ENCODE measurements at places on chromosomes 11 and 22.

GRCh38 chr11:102513869-102514268 is 16.7 kb downstream of the MMP7 start:
- DNase-seq = no peak

- DNase-seq = no peak
Observed at GRCh38 chr11:29538339-29539036, 478.3 kb downstream of the KCNA4 start.

DNA sequence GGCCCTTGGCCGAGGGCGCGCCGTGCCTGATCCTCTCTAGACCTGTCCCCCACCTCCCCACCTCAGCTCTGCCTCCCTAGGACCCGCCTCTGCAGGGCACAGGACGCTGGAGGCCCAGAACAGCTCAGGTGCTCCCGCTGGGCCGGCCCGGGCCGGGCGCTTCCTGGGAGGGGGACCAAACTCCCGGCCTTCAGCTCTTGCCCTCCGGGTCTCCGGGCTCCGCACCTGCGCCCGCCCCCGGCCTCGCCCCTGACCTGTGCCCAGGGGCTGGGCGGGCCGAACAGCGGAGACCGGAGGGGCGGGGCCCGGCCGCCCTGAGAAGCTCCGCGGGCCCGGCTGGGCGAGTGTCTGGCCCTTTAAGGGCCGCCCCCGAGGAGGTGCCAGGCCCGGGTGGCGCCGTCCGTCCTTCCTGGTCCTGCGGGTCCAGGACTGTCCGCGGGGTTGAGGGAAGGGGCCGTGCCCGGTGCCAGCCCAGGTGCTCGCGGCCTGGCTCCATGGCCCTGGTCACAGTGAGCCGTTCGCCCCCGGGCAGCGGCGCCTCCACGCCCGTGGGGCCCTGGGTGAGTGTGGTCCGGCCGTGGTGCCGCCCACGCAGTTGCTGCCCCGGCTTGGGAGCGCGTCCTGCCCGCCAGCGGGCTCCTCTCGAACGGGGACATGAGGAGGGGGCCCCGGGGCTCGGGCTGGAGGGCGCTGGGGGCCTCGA is at the start of gene SSH3:
TSS of gene SSH3 (plus strand) at position 399 of the 703 bp plus-strand sequence. CDS start at position 495, 96 bp downstream.
- DNase-seq = peak; percentile 24

DNA sequence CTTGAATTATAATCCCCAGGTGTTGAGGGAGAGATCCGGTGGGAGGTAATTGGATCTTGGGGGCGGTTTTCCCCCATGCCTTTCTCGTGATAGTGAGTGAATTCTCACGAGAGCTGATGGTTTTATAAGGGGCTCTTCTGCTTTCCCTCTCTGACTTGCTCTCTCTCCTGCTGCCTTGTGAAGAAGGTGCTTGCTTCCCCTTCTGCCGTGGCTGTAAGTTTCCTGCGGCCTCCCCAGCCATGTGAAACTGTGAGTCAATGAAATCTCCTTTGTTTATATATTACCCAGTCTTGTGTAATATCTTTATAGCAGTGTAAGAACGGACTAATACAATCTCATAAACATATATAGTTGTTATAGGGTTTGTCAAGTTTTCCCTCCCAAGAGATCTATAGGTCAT is 32.8 kb downstream of the KCNE3 start:
- DNase-seq = peak; percentile 71

GRCh38 chr11:117345039-117345438 is 17.4 kb downstream of the CEP164 start:
- DNase-seq = no peak

GRCh38 chr11:79028225-79028624 is 412.6 kb downstream of the TENM4 start:
- DNase-seq = no peak

- no peak for DNase-seq
Observed at GRCh38 chr11:125724125-125724524, 22.0 kb upstream of the PATE1 start.

- no peak for DNase-seq
Observed at GRCh38 chr11:118849825-118850224, 33.9 kb upstream of the CXCR5 start.

GRCh38 chr22:35008213-35008612 is 57.7 kb upstream of the ISX start:
- no peak for DNase-seq

- no peak for DNase-seq
Observed at GRCh38 chr11:67045314-67045713, 11.3 kb upstream of the RHOD start.

- DNase-seq = peak; percentile 57
Observed at GRCh38 chr11:95088946-95089619, 563 bp upstream of the ENDOD1 start.

DNA sequence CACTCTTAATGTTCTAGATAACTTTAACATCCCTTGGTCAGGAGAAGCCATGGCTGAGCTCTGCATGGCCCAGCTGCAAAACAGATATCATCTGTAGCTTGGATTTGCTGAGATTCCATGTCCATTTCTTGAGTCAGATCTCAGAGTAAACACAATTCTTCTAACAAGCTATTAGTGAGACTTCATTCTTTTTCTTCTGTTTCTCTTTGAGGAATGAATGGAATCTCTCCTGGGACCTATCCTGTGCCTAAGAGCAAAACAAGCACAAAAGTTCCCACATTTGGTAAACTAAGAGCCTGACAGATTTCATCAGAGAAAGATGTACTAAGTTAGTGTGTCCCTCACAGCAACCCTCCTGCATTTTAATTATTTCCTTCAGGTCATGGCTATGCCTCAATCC is 142.8 kb downstream of the MAML2 start:
- no peak for DNase-seq

- DNase-seq = no peak
Observed at GRCh38 chr11:66708094-66708493, 20.9 kb downstream of the SPTBN2 start.

DNA sequence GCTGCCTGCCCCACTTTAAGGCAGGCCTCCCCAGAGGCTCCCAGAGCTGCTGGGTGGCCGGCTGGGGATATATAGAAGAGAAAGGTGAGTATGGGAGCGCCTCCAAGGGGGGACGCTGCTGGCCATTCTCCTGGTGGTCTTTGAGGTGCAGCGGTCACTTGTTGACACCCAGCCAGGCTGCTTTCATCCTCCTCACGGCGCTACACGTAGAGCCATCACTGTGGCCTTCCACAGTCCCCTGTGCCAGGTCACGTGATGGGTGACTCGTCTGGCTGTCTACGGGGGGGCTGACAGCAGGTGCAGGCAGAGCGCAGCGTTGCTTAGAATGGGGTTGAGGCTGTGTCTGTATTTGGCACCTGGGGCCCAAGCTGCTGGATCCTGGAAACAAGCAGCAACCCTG is 1.9 kb downstream of the ACR start:
- DNase-seq = no peak

- DNase-seq = no peak
Observed at GRCh38 chr22:28710107-28710506, 30.5 kb upstream of the TTC28 start.

GRCh38 chr11:3230636-3231549 is 1.3 kb downstream of the MRGPRE start:
- DNase-seq = no peak

GRCh38 chr11:19275496-19275895 is 34.8 kb upstream of the E2F8 start:
- DNase-seq = no peak

GRCh38 chr22:17501679-17502285 is 61.5 kb upstream of the SLC25A18 start:
- peak; percentile 63 for DNase-seq

GRCh38 chr22:40533712-40534378 is 102.7 kb downstream of the MRTFA start:
- DNase-seq = peak; percentile 50

DNA sequence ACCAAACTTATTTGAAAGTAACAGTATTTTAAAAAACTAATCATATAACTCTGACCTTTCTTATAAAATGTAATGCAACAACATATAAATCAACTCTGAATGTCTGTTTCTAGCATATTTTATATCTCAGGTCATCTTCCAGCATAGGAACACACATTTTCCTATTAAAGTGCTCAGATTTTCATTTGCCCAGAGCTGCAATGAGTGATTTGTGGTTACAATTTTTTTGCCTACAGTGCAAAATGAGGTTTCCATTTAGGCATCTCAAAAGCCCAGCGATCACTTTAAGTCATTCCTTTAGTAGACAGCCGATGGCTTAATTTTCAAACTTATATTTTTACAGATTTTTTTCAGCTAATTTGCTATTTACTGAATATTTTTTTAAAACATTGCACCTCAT is 1.0 kb downstream of the LYVE1 start:
- DNase-seq = no peak

DNA sequence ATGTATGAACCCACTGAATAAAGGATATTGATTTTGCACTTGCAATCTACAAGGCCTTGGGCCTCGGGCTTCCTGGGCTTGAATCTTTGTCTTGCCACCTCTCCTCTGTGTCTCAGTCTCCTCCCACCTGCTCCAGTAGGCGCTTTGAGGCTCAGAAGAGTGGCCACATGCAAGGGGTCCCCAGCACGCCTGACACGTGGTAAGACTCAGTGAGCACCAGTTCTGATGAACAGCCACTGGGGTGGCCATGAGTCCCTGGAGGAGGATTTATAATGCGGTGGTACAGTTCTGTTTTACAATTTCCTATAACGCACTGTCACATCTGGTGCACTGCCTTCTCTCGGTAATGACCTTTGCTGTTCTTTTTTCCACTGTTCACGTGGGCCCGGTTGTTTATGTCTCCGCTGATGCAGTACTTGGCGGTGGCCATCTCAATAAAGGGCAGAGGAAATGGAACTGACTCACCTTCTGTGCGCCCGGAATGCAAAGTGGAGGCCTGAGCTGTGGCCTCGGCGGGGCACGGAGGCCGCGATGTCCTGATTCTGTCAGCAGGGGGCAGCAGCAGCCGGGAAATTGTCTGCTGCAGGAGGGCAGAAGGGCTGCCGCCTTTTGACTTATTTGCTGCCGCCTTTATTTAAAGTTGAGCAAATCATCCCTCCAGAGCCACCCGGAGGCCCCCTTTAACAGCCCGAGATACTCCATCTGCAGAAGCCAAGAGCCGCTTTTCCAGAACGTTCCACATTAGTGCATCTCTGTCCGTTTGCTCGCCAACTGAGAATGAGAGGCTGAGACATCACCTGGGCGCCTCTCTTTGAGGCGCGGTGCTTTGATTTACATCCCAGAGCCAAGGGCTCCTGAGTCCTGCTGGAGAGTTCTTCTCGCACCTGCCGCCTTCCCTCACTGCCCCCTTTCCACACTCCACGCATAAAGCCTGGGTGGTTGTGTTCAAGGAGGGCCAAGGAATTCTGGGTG is 6.0 kb upstream of the IFT27 start:
- peak; percentile 78 for DNase-seq

DNA sequence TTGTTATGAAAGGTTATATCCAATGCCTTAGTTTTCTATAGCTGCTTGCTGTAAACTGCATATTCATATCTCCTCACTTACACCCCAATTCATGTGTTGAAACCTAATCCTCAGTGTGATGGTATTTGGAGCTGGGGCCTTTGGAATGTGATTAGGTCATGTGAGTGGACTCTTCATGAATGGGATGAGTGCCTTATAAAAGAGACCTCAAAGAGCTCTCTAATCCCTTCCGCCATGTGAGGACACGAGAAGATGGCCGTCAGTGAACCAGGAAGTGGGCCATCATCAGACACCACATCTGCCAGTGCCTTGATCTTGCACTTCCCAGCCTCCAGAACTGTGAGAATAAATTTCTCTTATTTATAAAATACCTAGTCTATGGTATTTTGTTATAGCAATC is 79.3 kb downstream of the CYP2R1 start:
- no peak for DNase-seq
